Activated CD4-positive, alpha-beta T cell treated with anti-CD3 and anti-CD28 coated beads, Interleukin-2, amount 50 U/mL, for 16 hours (primary cell): ENCODE measurements at places on chromosomes 1 and 21.

DNA sequence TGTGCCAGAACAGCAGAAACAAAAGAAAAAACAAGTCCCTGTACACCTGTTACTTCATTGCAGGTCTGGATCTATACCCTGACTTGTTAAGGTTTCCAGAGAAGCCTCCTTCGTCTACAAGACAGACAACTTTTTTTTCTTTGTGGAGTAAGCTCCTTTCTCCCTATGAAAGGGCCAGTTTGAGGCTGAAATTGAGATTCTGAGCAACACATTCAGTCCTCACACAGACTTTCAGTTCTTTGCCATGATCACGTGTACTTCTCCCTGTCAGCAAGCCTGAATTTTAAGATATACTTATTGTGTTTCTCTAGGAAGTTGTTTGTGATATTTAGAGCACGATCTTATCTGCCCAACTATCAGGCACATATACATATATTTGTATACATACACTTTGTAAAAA is 374.0 kb downstream of the NTNG1 start:
- no peak for DNase-seq

- peak; percentile 14 for DNase-seq
These were observed 30.7 kb downstream of the SDCCAG8 start for GRCh38 chr1:243286409-243287122.

- no peak for DNase-seq
These were observed 604.8 kb upstream of the CXADR start for GRCh38 chr21:16908077-16908476.

DNA sequence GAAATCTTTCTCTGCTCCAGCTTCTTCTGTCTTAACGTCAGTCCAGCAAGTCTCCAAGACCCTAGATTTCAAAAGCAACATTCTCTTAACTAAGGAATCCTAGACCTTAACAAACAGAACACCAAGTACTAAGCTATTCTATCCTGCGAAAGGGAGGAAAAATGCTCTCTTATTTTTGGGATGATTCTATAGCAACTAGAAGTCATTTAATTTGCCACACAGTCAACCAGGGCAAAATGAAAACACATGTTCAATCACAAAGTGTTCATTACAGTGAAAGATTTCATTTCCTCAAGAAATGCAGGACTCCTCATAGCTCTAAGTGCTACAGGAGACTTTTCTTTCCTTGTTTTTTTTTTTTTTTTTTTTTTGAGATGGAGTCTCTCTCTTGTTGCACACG is 36.2 kb upstream of the DOCK7 start:
- DNase-seq, result no peak

DNA sequence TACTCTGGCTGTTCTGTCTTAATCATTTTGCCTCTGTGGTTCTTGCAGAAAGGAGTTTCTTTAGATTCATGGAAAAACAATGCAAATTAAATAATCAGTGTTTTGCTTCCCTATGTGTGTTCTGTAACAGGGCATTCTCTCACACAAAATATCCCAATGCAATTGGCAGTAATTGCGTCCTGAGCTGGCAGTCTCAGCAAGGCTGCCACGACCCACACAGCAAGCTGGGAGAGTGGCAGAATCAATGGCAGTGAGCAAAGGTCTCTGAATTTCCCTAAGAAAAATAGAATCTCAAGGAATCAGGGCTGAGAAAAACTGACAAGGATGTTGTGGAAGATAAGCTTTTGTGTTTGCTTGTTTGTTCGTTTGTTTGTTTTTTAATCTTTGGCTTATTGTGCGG is 198.1 kb upstream of the ST6GALNAC5 start:
- DNase-seq, result no peak

DNA sequence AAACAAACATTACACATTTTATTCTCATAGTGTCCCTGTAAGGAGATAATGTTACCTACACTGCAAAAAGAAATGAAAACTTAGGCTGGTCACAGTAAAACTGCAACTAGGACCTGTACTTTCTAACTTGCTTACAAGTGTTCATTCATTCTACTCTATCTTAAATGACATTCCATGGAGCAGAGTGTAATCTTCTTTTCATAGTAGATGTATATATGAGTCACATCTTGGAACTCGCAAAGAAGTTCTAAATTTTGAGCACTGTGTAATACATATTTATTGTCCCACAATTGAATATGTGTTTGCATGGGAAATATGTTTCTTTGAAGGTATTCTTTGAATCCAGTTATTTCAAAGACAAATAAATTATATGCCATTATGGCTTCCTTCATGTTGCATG is 1258.5 kb upstream of the ADGRL2 start:
- DNase-seq, result no peak

- DNase-seq, result no peak
These were observed 51.9 kb downstream of the KLHDC7A start for GRCh38 chr1:18532390-18533170.

GRCh38 chr1:203368624-203369451 is 17.9 kb upstream of the FMOD start:
- no peak for DNase-seq

- no peak for DNase-seq
These were observed 498.1 kb downstream of the SIPA1L2 start for GRCh38 chr1:232131715-232132391.

- no peak for DNase-seq
These were observed 29.3 kb upstream of the ZBTB21 start for GRCh38 chr21:42039470-42039901.

- DNase-seq, result no peak
These were observed 2.2 kb downstream of the CHRM3 start for GRCh38 chr1:239388578-239388977.

GRCh38 chr1:182569939-182570610 is 19.0 kb downstream of the RNASEL start:
- DNase-seq, result no peak

DNA sequence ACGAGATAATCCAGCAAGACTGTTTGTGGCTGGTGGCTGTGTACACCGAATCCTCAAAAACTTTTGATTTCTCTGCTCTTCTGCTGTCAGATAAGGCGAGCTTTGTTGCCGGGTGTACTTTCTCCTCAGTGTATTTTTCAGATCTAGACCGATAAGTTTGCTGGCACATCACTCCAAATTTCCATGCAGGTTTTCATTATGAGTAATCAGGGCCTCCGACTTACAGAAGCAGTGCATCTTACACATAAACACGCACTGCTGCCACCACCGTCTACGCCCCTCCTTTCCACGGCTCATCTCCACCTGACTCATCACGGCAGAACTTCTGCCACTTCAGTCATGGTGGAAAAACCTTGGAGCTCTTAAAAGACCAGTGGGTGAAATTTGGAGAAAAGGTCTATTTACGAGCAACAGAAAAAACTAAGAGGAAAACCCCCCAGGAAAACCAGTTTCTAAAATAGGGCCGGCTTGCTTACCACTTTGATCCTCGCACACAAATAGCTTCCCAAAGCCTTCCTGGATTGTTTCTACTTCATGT is 7.7 kb downstream of the ZBTB21 start:
- DNase-seq, result peak; percentile 96

- no peak for DNase-seq
These were observed 6.5 kb upstream of the ZZZ3 start for GRCh38 chr1:77688939-77689338.

DNA sequence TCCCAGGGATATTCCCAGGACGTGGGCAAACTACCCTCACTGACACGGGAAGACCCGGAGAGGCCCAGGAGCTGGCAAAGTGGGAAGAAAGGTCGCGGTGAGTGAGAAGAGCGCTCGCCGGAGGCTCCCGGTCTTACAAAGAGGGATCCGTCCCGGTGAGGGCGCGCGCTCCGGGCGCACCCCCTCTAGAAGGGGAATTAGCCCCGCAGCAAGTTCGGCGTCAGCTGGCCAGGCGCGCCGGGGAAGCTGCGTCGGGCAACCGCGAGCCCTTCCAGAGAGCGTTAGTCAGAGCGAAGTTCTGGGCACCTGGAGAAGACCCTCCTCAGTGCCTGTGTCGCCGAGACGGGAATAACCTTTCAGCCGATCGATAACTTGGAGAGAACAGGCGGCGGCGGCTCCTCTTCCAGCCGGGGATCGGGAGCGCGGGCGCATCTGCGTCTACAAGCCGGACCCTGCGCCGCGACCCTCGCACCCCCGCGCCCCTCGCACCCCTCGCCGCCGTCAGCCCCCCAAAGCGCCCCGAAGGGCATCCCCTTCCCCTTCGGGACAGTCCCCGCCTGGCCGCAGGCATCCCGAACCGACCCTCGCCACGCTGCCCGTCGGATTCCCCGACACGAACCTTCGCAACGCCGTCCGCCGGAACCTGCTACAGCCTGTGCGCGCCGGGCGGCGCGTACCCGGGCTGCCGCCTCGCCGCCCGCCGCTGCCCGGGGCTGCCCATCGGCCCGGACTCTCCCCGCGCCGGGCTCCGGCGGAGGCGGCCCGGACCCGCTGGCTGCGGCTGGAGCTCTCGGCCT is 485 bp downstream of the SIPA1L2 start:
- DNase-seq, result no peak

- DNase-seq, result no peak
These were observed 13.1 kb downstream of the EVA1C start for GRCh38 chr21:32425628-32426027.

DNA sequence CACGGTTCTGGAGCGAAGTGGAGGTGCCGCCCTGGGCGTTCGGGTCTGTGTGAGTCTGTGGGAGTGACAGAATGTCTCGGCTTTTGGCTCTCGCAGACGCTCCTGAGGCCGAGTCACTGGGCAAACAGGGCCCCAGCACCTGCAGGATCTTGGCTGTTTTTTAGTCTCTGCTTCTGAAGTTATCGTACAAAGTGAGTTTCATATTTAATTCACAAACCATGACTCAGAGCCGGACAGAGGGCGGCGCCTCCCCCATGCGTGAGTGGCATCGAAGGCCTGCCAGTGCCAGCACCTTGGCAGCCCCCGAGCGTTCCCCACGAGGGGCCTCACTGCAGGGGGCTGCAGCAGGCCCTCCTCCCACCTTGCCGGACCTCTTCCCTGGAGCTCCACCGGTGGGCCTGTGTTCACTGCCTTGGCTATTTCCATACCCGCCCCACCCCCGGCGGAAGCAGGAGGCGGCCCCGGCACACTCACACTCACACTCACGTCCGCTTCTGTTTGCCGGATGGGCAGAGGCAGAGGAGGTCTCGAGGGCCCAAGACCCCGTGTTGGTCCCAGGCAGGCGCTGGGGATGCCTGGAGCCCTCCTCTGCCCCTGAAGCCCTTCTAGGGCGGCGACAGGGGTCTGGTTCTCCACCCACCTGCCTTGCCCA is 56.3 kb downstream of the MORN1 start:
- no peak for DNase-seq

DNA sequence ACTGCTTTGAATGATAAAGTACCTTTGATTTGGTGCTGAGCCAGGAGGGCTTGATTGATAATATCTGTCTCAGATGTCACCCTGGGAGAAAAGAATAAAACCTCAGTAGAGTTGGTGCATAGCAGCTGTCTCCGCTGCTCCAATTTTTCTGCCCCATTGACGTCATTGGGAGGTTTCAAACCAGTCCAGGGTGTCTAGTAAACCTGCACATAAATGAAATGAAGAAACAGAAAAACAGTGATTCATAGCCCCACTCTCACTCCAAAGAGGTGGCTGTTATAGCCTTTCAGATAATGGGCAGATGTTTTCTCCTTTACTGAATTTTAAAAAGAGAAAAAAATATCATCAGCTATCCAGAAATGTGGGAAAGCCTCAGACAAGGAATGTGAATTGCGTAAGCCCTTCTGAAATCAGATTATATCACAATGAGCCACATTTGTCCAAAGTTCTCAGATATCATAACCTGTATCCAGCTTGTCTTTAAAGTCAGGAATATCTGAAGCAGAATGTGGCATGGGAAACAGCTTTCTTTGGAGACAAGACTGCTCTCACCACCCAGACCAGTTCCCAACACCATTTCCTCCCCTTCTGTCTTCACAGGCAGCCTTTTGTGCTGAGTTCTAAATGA is 351.3 kb upstream of the SGIP1 start:
- DNase-seq, result peak; percentile 56

- DNase-seq, result no peak
These were observed 46.1 kb downstream of the ADAMTS1 start for GRCh38 chr21:26798856-26799751.

DNA sequence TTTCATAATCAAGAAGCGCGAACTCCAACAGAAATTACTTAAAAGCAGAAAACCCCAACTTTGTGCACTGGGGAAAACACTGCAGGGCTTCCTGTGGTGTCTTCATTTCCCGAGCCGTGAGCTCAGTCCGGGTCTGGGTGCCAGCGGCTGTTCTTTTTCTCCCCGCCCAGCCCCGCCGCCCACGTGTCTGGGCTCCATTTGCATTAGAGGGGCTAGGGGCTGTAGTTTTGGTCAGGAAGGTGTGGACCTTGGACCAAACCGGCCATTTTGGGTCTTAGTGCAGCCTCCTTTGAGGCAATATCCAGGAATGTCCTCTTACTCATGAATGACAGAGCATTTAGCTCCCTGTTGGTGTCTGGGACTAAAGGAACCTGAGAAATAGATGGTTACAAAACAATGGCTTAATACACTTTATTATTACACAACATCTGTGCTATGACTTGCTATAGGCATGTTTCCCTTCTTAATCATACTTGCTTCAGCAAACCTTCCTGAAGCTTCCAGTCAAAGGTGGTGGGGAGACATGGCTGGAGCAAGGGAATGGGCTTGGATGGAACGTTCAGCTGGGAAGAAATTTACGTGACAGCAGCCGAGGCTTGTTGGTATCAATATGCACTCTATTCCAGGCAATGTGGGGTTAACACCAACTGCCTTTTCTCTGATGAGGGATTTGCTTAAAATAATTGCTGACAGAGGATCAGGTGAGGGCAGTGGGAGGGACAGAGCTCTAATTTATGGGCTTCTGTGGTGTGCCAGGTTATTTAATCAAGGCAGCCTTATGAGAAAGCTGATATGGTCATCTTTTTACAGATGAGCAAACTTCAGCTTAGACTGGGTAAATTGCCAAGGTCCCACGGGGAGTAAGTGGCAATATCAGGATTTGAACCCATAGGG is 1.1 kb downstream of the AGTRAP start:
- peak; percentile 63 for DNase-seq

GRCh38 chr1:209899948-209900347 is 38.1 kb upstream of the SYT14 start:
- peak; percentile 37 for DNase-seq

DNA sequence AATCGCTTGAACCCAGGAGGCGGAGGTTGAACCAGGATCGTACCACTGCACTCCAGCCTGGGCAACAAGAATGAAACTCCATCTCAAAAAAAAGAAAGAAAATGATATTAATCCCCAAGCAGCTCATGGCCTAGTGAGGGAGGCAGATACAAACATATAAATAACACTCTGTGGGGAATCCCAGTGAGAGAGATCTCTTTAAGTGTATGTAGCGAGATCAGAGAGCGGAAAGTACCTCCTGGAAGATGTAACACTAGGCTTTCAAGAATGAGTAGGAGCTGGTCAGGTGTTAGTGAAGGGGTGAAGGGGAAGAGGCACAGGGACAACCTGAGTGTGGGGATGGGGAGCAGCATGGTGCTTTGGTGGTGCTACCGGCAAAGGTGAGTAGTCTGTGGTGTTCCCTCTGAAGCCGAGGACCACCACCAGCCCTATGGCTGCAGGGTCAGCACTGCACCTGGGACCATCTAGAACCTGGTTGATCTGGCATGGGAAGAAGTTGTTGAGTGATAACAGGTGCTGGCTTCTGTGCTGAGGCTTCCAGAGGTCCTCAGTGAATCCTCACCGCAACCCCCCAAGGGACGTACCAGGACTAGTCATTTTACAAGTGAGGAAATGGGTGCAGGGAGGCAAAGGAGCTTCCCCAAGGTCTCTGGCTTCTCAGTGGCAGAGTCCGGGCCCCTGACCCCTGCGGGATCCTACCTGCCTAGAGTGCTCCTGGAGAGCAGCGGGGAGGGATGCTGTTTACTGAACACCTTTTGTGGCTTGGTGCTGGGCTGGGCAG is 367.6 kb upstream of the VAMP3 start:
- no peak for DNase-seq
